Hippocampal formation (tissue), 2 donors: ENCODE measurements at places on chromosomes 6 and 20.

DNA sequence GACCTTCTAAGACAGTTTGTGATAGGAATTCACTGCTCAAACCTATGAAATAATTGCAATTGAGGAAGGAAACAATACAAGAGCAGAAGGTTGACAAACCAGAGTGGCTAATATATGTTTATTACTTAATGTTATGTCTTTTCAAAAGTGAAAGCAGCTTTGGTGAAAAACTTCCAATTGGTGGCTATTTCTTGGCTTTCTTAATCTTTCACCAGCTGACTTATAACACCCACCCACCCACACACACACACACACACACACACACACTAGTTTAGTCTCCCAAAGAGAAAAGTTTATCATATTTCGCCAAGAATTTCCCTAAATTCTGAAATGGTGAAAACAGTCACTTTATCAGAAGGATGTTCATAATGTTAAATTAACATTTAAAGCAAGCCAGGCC lies 583.5 kb downstream of the EYS start:
- DNase-seq = no peak

- DNase-seq = no peak
These were observed 141.6 kb upstream of the RREB1 start for GRCh38 chr6:6966127-6966526.

DNA sequence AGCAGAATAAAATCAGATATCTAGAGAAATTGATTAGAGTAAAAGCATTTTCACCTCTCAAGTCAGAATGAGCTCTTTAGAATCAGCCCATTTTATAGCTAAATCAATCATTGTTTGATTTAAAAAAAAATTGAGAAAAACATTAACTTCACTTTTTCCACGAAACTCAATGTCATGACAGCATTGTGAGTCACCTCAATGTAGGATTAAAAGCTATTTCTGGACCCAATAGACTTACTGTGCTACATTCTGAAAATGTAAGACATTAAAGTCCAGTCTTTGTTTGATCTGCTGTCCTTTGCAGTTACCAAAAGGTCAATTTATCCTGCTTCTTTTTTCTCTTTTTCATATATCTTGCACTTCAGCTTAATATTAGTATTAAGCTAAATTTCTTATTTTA lies 519.4 kb upstream of the ZNF337 start:
- DNase-seq = no peak

- DNase-seq = no peak
These were observed 670.5 kb upstream of the IMPG1 start for GRCh38 chr6:76742919-76743318.

- DNase-seq = peak; percentile 43
These were observed 110.6 kb downstream of the PREX1 start for GRCh38 chr20:48717095-48717672.

- DNase-seq = peak; percentile 16
These were observed 21.3 kb upstream of the HFE start for GRCh38 chr6:26065952-26066380.

GRCh38 chr20:43900496-43900895 lies 14.2 kb upstream of the TOX2 start:
- no peak for DNase-seq

- no peak for DNase-seq
These were observed 107.3 kb upstream of the OLIG3 start for GRCh38 chr6:137601471-137601870.

DNA sequence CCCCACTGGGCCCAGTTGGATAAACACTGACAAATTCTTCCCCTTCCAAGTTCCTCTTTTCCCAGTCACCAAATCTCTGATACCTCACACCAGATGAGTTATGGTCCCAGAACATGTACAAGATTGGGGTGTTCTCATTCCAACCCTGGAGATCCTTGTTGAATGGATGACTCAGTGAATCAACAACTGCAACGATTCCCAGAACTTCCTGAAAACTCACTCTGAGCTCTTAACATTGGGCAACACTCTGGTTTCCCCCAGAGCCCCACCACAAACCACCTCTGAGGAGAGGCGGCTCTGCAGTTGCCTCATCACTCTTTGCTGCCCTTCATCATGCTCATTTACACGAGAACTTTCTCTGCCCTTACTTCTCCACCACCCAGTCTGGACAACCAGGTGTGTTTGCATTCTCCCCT lies 115.2 kb downstream of the MRPL14 start:
- DNase-seq = no peak

DNA sequence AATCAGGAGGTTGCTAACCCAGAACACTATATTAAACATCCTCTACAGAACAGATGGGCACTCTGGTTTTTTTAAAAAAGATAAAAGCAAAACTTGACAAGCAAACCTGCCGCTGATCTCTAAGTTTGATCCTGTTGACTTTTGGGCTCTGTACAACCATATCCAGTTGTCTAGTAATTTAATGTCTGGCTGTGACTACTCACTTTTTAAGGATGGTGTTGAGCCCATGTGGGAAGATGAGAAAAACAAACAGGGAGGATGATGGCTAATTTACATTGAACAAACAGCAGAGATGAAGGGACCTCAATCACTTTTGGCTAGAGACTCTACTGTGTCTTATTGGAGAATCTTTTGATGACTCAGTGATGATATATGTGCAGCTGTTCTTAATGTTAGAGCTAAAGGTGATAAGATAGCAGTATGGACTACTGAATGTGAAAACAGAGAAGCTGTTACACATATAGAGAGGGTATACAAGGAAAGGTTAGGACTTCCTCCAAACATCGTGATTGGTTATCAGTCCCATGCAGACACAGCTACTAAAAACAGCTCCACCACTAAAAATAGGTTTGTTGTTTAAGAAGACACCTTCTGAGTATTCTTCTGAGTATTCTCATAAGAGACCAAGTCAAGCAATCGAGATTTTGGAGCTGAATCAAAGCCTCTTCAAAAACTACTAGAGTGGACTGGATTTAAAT lies 201.2 kb upstream of the SHLD1 start:
- DNase-seq = no peak

DNA sequence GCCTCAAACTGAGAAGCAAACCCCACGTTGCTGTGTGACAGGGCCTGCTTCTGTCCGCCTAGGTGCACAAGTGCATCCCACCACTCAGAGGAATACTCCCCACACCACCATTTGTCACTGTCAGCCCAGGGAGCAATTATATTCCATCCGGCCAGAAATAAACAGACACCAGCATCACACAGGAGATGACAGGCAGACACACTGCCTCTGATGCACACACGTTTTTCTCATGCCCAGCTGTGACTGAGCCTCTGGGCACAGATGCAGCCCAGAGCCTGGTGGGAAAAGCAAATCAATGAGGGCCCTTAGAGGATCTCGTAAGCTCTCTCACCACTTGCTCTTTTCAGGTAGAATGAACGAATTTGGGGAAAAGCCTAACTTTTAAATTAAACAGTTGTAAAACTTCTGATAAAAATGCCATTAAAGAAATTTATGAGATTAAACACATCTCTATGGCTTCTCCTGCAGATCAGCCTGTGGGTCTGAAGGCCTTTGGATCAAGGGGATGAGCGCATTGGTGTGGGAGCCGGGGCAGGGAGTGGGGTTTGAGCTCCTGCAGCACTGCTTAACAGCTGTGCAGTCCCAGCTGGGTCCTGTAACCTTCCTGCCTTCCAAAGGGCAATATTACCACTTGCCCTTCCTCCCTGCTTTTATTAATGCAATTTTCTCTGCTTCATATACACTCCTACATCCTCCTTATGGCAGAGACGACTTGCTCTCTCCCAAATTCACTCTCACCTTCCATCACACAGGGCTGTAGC lies 624.3 kb downstream of the PTPRT start:
- DNase-seq = no peak

DNA sequence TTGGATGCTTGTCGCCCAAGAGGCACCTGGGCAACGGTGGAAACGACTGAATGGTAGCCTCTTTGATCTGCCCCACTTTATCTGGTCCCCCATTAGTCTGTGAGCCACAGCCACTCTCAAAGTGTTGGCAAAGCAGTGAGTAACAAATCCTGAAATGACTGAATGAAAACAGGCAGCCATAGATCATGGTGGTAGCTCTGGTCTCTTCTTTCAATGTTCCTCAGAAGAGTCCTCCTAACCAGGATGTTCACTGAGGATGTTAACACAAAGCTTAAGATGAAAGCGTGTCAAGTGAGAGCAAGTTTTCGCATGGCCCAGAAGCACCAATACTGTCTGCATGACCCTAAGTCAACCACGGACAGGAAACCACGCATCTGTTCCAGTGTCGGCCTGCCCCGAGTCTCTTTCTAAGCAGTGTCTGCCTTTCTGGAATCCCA lies 107.3 kb downstream of the IRF4 start:
- no peak for DNase-seq

- peak; percentile 55 for DNase-seq
These were observed 104.2 kb downstream of the PREX1 start for GRCh38 chr20:48723308-48724264.

- no peak for DNase-seq
These were observed 15.6 kb downstream of the RRBP1 start for GRCh38 chr20:17666481-17666880.

DNA sequence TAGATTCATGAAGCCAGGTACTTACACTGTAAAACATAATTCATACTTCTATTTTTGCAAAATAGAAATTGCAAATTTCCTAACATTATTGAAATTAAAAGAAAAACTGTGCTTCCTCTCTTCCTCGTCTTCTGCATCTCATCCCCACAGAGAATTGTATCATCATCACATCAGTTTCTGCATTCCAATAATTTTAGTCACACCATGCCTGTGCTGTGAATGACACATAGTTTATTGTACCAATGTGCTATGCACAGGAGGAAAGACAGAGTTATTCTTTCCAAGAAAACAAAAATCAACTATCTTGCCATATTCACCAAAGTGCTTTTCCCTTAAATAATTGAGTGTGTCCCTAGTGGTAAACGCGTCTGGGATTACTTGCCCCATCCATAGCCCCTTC lies 38.1 kb upstream of the FAM135A start:
- no peak for DNase-seq

DNA sequence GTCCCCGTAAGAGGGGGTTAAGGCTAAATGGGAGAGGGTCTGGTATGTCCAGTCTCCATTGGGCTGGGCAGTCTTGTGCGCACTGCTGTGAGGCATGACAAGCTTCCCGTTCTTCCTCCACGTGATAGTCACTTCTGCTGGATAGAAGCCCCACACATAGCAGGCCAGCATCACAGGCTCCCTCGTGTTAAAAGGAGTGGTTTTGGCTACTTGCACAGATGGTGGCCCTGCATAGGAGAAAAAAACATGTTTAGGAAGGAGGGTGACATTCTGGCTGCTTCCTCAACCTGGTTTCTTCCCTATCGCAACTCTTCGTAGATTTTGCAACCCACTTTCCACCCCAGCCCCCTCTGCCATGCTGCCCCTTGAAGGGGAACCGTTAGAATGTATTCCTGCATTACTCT lies 3.6 kb downstream of the HLA-DMB start:
- DNase-seq = peak; percentile 26

- DNase-seq = no peak
These were observed 5.9 kb downstream of the WASF1 start for GRCh38 chr6:110173506-110174132.

- DNase-seq = no peak
These were observed 47.1 kb upstream of the ENTPD6 start for GRCh38 chr20:25148181-25148981.

GRCh38 chr20:572727-573126 lies 29.1 kb upstream of the CSNK2A1 start:
- no peak for DNase-seq

DNA sequence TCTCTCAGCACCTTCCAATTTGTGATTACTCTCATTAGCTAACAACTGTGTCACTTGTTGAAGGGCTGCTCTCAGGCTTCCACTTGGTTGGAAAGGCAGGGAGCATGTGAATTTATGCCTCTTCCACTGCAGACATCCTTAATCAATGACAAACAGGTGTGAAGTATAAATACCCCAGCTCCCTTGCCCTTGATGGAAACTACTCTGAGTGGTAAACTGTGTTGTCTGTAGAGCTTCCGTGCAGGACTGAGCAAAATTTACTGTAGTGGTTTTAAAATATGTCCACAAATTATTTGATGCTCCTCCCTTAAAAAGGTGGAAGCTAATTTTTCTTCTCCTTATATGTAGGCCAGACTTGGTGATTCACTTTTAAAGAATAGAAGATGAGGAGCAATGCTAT lies 253.0 kb upstream of the TBX18 start:
- DNase-seq = no peak

GRCh38 chr20:46229478-46230105 lies 78.7 kb downstream of the CDH22 start:
- DNase-seq = no peak

GRCh38 chr6:26269531-26270485 lies 95.2 kb upstream of the BTN3A2 start:
- no peak for DNase-seq

GRCh38 chr6:17965397-17965796 lies 22.0 kb downstream of the KIF13A start:
- DNase-seq = no peak

DNA sequence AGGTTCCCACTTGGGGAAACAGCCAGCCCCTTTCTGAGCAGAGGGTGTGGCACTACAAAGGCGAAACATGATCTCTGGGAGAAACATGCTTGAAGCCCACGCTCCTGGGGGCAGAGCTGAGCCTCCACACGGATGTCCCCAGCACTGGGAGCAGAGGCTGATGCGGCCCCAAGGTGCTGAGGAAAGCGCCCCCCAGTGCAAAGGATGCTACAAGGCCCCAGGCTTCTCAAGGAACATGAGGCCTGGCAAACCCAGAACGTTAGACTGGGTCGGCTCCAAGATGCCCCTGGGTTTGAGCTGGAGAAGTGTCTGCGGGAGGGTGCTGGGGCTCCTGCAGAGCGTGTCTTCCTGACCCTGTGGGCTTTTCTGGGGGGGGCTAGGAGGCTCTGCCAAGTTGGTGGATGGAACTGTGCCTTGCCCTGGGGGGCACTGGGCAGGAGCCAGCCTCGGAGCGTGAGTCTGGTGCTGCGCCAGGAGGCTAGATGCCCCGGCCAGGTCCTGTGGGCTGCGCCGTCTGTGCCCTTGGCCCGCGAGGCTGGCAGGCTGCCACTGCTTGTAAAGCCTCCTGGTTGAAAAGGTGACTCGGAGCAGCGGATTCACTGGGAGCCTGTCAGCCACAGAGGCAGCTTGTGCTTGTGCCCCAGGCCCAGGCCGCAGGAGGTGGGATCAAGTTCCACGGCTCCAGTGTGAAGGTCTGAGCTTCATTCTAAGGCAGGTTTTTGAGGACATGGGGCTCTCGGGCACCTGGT lies 8.1 kb downstream of the SYNJ2 start:
- DNase-seq = peak; percentile 24

DNA sequence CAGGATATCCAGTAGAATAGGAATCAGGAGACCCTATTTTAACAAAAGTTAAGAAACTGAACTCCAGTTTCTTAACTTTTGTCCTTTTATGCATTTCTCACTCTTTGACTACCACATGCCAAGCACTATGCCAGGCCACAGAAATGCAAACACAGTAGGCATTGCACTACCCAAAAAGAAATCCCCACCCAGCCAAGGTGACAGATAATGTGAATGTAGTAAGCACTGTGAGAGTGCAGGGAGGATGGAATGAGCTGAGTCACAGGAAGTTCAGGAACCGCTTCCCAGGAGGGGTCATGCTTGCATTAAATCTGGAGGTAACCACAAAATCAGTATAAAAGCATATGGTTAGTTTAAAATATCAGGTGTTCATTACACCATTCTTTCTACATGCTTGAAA lies 20.1 kb upstream of the FAM83C start:
- no peak for DNase-seq
